ENCODE measurements at places on chromosomes 3 and 15. TPM values are rescaled to one million over a fixed set of nuclear protein-coding genes. Genes with fewer than 3 reads are reported as not detected.

HRG gene
- not detected for total RNA-seq

CCDC54 gene
- not detected for total RNA-seq

IL17RC gene
- total RNA-seq = 35.3 TPM

ATP11B gene
- total RNA-seq = 15.1 TPM
